EH (cell line): ENCODE measurements at places on chromosomes 7 and 10.

GRCh38 chr7:97845622-97846203 is 26.5 kb downstream of the ASNS start:
- DNase-seq: peak; percentile 31

DNA sequence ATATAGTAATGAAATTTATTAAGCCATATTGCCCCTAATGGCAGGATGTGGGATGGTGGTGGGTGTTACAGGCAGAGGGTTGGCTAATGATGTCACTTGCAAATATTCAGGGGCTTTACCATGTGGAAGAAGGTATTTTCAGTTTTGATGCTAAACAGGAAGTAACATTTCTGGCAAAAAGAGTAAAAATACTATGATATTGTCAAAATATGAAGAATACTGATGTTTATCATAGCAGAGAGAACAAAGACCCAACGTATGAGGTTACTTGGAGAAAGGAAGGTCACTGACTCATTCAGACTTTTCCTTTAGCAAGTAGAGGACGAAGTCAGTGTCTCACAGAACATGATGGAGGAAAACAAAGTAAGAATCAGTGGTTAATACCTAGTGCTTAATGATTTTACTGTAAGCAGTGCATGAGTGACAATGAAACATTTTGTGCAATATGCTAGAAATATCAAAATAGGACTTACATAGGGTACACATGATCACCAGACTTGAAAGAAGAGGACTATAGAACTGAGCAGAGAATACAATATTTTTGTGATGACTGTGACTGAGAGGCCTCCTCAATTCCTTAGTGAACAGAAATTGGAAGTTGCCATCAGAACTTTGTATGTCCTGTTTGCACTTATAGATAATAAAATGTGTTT is 89.7 kb upstream of the STEAP4 start:
- no peak for DNase-seq

DNA sequence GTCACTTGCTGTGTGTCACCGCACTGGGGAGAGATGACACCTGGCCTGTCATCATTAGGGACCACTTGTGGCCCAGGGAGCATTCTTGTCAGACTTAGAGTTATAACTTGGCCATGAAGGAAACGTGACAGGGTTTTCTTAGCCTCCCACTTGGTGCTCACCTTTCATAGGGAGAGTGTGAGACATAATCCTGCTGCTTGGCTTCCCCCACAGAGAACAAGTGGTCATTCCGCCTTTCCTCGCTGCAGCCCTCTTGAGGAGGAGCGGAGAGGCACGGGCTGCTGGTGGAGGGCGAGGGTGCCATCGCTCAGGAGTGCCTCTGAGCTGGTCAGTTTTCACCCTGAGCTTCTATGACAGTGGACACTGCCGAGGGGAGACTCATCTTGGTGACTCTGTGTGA is 125.0 kb upstream of the GJD4 start:
- DNase-seq: no peak

- peak; percentile 90 for DNase-seq
Measured at GRCh38 chr7:5421714-5422395, 1.8 kb downstream of the TNRC18 start.

DNA sequence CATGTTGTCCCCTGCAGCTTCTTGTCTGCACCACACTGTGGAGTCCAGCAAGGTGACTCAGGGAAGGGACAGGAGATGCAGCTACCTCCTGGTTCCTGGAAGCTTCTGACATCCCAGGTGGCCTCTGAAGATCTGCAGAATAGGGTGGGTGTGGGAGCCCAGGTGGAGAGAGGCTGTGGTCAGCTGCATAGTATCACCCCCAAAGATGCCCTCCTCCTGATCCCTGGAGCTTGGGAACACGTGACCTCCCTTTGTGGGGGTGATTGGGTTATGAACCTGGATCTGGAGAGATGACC is 25.4 kb downstream of the CALML3 start:
- no peak for DNase-seq

DNA sequence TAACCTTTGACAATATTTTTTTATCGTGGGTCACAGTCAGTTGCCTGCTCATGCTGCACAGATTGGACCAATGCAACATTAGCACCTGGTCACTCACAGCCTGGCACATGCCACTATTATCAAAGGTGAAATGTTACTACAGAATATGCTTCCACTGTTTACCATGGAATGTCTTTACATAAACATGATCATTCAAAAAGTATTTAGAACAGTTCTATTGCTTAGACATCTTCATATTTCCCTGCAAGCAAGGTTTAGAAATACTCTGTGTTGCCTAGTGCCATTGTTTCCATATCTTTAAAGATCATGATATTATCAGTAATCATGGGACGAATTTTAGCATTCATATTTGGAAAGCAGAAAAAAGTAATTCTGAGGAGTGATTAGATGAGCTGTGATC is 179.9 kb upstream of the CHRM2 start:
- DNase-seq: no peak

GRCh38 chr7:130986261-130986690 is 252.3 kb upstream of the KLF14 start:
- DNase-seq: no peak

- DNase-seq: no peak
Measured at GRCh38 chr10:119441921-119442757, 100.4 kb downstream of the RGS10 start.

DNA sequence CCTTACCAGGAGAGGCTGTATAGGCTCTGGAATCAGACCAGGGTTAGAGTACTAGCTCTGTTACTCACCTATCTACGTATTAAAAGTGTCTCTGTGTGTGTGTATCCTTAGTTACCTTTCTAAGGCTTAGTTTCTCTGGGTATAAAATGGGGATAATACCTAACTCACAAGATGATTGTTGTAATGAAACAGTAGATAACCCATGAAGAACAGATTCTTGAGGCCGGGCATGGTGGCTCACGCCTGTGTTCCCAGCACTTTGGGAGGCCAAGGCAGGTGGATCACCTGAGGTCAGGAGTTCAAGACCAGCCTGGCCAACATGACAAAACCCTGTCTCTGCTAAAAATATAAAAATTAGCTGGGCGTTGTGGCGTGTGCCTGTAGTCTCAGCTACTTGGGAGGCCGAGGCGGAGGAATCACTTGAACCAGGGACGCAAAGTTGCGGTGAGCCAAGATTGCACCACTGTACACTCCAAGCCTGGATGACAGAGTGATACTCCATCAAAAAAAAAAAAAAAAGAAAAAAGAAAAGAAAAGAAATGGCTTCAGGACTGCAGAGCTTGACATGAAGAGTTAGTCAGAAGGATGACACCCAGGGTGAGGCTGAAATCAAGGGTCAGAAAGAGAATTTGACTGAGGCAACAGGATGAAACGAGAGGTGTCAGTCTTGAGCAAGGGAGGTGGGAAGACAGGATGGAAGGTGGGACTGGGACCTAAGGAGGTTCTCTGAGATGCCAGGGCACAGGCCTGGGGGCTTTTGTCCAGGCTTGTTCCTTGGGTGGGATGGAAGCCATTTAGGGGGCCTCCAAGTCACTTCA is 33.4 kb downstream of the PRKAR2B start:
- DNase-seq: no peak

DNA sequence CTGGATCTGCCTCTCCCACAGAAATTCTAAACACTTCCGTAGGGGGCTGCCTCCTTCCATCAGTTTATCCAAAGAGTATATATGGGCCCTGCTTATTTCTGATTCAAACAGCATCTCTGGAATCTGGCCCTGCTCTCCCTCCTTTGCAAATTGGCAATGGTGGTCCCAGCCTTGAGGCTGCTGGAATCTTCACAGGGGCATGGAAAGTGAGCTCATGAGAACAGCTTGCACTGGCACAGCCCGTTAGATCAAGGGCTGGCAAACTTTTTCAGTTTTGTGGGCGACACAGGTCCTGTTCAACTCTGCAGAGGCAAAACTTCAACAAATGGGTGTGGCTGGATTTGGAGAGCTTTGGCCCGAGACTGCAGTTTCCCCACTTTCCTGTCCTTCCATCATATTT is 526.9 kb downstream of the KCNMA1 start:
- no peak for DNase-seq

GRCh38 chr7:8147760-8148463 is 114.1 kb downstream of the ICA1 start:
- no peak for DNase-seq
